Putamen (tissue), 1 donor: ENCODE measurements at places on chromosomes 12 and 14.

- DNase-seq: no peak
Observed at GRCh38 chr14:93023039-93023438, 92.7 kb downstream of the ITPK1 start.

- no peak for DNase-seq
Observed at GRCh38 chr12:48379794-48380193, 29.1 kb upstream of the ZNF641 start.

DNA sequence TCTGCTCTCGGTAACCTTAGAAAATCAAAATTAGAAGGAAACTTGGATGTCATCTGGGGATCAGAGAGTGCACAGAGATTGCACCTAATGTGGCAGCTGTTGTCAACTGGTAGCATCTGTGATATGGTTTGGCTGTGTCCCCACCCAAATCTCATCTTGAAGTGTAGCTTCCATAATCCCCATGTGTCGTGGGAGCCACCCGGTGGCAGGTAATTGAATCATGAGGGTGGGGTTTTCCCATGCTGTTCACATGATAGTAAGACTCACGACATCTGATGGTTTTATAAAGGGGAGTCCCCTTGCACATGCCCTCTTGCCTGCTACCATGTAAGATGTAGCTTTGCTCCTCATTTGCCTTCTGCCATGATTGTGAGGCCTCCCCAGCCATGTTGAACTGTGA is 127.7 kb upstream of the SRRM4 start:
- DNase-seq: no peak

DNA sequence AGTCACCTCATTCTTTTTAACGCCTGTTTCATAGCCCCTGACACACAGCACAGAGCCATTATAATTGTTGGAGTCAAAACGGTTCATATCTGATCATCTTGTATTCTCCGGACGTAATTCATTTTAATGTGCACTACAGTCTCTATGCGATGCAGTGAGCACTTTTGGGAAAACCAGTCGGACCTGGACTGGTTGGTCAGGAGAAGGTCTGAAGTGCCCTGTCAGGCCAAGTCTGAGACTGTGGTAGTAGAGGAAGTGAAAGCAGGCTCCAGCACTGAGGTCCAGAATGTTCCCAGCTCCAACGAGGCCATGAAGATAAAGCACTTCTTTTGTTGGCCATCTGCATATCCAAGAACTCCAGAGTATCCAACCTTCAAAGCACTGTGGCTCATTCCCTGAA is 117.1 kb upstream of the NCOR2 start:
- no peak for DNase-seq

DNA sequence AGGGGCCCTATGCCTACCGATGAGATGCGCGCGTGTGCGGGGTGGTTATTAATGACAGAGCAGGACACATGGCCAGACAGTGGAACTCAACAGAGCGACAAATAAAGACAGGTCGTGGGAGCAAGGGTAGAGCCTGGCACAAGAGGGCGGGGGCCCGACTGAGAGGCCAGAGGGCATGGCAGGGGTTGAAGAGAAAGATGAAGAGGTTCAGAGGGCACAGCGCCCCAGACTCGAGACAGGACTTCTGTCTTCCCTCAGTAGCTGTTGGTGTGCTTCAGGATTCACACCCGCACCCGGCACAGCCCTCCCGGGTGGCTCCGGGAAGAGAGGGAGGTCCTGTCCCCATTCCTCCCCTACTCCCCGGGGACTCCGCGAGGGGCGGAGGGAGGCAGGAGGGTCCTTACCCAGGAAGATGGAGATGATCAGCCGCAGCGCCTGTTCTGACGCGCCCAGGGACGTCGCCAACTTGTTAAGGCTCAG is 366 bp downstream of the LPCAT3 start:
- no peak for DNase-seq

GRCh38 chr14:82755923-82756322 is 1222.3 kb upstream of the SEL1L start:
- DNase-seq: peak; percentile 33

- DNase-seq: no peak
Observed at GRCh38 chr14:92575061-92575747, 61.6 kb downstream of the RIN3 start.

GRCh38 chr14:23326491-23327332 is 5.5 kb downstream of the PABPN1 start:
- DNase-seq: no peak
